Sigmoid colon (tissue), 7 donors: ENCODE measurements at places on chromosomes 6 and 20. TPM values are rescaled to one million over a fixed set of nuclear protein-coding genes. Genes with fewer than 3 reads are reported as not detected.

PCSK2 gene
- total RNA-seq: 5.4 TPM

SLC16A10 gene
- total RNA-seq: 0.83 TPM

OR2H2 gene
- not detected for total RNA-seq

PRL gene
- not detected for total RNA-seq

LST1 gene
- 19.8 TPM for total RNA-seq

SIRPA gene
- total RNA-seq: 16.3 TPM
